Kidney epithelial cell (primary cell): ENCODE measurements at places on chromosomes 1 and 21. TPM values are rescaled to one million over a fixed set of nuclear protein-coding genes. Genes with fewer than 3 reads are reported as not detected.
A peak's percentile ranks its signal among the peaks of the same experiment; 100 is the strongest.

The OR10J1 gene
- total RNA-seq, result not detected in 2 replicates

The KCNE1 gene
- 0.07 TPM in 1 of 2 replicates, not detected in the other for total RNA-seq

The TEKT2 gene
- total RNA-seq, result 0.25 and 0.48 TPM in 2 replicates

DNA sequence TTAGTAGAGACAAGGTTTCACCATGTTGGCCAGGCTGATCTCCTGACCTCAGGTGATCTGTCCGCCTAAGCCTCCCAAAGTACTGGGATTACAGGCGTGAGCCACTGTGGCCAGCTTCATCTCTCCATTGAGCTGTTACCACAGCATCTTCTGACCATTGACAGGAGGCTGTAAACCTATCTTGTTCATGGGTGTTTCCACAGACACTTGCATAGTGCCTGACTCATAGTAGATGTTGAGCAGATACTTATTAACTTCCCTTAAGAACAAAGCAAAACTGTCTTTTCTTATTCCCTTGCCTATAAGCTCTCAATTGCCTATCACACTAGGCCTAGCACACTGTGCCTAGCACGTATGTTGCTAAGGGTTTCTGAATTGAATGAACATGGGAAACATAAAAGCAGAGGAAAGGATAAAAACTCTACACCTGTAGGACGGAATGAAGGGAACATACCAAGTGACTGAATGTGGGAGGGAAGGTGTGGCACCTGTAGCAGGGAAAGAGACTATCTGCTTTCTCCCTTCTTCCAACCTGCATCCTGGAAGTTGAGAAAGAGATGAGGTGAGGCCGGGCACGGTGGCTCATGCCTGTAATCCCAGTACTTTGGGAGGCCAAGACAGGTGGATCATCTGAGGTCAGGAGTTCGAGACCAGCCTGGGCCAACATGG is 1.2 kb upstream of the C1orf54 start:
- DNase-seq, result no peak

GRCh38 chr1:116376729-116377086 is 3.7 kb downstream of the ATP1A1 start:
- no peak for DNase-seq

GRCh38 chr1:245876586-245876985 is 630.5 kb downstream of the SMYD3 start:
- no peak for DNase-seq

DNA sequence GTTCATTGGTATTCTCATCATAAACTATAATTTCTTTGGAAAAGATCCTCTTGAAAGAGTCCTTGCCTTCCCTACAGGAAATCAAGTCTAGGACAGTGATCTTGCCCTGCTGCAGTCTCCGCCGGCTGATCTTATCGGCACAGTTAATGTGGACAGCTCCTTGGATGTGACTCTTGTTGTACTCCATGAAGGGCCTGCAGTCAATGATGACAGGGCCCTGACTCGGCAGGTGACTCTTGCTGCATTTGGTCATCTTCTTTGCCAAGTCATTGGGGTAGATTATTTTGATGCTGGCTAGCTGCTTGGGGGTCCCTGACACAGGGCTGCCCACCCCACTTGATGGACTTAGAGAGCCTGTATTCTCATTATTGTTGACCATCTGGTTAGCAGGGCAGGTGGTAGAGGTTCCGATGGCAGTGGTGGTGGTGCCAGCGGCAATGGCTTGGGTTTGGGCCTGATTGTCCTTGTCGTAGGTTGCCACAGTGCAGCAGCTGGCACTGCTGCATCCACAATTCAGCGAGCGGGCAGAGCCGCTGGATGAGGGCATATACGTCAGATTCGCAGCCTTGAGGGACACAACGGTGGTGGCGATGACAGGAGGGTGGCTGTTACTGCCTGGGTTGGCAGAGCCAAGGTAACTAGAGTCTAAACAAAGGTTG is 2.7 kb downstream of the DUSP10 start:
- DNase-seq, result no peak

DNA sequence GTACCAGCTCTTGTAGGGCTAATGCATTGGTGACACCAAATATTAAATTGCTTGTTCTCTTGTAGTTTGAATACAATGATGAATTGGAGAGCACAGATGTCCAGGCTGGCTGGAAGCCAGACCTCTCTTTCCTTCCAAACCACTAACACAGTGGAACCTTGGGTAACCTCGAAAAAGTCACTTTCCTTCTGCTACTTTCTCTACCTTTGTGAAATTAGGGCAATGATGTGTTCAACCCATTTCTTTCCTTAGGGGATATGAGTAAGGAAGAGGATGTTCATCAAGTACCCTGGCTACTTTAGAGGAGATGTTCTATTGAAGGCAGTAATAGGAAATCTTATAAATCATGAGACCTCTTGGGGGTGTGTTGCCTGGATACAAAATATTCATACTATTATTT is 55.7 kb downstream of the XCL2 start:
- no peak for DNase-seq

- no peak for DNase-seq
These were observed 9.1 kb upstream of the COA7 start for GRCh38 chr1:52706941-52707926.

DNA sequence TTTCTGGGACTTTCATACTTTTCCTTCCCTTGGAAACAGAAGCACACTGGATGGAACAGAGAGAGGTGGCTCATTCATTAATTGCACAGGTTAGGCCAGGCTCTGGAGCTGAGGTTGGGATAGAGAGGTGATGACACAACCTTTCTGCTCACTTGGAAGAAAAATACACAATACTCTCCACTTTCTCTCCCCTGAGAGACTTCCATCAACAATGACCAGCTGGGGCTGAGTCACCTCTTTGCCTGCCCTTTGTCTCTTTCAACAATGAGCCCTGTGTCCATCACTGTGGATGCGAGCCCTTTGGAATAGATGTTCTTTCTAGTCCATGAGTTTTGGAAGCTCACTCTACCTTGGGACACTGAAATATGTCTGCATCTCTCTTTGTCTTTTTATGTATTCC is 43.1 kb downstream of the ATP2B4 start:
- peak; percentile 78 for DNase-seq

- no peak for DNase-seq
These were observed 61.4 kb downstream of the TMEM200B start for GRCh38 chr1:29062157-29062942.

DNA sequence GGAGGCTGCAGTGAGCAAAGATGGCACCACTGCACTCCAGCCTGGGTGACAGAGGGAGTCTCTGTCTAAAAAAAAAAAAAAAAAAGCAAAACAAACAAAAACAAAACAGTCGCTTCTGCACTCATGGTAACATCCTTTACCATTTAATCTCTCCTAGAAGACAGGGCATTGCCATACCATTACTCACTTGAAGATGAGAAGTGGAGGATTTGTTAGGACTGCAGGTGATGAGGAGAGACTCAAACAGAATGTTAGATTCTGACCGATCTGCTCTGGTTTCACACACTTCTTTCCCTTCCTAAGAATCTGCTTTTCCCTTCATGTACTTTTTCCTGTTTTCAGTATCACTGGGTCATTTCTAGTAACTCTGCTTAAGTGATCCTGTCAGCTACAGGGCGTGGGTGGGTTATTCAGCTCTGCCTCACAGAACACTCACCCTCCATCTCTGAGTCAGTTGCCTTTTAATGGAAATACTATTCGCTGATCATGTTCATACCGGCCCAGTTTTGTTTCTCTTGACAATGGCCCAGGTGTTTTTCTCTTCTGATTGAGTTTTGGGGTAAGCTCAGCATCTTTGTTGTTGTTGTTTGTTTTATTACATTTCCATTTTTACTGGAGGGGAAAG is 148.0 kb upstream of the ERG start:
- peak; percentile 23 for DNase-seq
